ENCODE measurements at places on chromosomes 6 and 20.

DNA sequence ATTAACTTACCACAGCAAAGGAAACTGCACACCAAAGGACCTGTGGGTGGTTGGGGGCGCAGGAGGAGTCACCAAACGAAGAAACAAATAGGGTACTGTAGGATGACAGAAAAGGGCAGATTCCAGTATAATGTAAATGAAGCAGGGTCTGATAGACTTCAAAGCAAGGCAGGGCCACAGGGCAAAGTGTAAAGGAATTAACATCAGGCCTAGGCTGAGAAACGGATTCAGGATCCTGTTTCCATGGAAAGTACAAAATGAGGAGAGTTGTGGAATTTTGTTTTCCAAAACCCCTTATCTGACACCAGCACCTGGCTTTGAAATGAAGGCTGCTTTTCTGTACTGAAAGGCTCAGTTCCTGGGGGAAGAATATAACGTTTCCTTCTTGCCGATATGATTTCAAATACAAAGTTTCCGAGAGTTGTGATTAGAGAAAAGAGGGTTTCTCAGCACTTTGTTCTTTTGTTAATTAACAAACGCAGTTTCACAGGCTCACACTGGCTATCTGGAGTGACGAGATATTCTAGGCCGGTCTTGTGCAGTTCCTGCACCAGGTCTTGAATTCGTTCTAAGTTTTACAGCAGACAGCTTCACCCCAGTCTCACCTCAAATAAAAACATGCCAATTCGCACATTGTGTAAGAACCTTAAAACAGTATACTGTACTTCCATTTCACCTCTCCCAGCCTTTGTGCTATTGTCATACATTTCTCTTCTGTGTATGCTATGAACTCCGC is 5.8 kb downstream of the DEFB123 start:
- no peak for DNase-seq

DNA sequence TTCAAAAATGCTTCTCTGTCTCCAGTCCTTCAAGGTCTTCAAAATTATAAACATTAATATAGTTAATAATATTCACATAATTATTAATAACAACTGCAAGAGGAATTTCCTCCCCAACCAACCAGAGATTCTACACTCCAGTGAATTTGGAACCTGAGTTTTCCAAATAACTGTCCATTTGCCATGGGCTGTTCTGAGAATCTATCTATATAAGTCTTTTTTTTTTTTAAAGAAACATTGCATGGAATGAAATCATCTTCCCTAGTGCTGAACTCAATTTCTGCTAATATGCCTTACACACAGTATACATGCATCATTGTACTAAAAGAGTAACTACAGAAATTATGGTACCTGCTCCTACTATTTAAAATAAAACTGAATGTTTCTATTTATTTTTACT is 113.9 kb downstream of the SLC22A3 start:
- DNase-seq = no peak

DNA sequence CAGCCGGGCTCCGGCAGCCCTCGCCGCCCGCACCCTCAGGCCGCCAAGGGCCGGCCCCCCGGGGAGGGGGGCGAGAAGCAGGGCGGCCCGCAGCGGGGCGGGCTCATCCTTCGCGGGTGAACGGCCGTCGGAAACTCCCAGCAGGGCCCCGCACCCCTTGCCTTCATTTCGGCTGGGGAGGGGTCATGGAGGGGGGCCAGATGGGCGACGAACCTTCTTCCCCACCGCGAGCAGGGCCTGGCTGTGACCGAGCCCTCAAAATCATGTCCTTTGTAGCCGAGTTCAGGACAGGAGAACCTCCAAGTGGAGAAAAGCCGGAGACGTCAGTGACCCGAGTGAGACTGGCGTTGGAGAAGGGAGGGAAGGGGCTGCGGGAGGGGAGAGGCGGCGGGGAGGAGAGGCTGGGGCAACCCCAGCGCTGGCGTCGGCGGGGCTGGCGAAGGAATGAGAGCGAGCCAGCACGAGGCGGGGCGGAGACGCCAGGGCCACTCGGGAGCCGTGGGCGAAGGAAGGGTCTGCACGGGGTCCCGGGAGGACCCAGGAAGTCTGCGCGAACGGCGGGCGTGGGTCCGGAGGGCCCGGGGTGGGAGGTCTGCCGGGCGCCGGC is 571 bp upstream of the FOXC1 start:
- DNase-seq = no peak

DNA sequence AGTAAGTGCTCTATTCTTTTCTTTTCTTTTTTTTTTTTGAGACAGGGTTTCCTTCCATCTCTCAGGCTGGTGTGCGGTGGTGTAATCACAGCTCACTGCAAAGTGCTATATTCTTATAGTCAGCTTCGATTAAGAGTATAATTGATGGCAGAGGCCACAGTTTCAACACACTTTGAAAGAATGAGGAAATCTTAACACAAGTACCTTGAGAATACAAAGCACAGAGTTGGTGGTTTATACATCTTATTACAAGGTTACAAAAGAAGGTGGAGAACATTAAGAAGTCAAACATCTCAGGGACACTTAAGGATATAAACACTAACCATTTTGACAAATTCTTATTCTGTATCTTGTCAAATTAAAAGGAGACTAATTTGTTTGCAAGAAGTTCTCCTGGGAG is 180.5 kb downstream of the SOD2 start:
- DNase-seq = no peak

DNA sequence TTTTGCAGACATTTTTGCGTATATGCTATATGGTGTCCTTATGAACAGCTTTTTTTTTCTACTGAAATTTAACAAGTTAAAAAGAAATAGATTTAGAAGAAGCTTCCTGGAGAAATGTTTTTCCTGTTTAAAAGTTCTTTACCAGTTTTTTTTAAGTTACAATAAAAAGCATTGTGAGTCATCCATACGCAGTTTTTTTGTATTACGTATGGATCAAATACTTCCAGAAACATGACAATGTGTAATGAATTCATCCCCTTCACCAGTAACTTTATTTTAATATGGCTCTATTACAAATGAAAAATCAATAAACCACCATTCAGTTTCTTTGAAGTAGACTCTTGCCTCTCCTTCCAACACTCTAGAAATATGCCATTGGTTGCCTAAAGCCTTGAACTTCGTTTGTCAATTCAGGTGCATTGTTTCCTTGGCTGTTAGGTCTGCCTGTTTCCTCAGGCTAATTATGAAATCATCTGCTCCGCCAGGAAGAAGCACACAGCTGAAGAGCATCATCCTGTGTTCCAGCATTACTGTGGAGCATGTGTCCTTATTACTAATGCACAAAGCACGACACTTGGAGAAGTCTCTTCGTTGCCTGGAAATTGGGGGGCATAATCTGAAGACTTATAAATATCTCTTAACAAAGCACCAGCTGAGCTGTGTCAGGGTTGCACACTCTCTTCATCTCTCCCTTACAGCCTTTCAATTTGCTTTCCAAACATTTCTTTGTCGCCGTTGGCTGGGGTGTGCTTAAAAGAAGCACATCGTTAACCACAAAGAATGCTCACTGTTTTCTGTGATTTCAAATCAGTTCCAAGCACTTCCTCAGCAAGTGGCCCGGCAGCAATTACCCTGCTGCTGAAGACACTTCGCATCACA is 9.6 kb downstream of the MOXD1 start:
- no peak for DNase-seq

GRCh38 chr20:31652917-31653396 is 15.2 kb downstream of the COX4I2 start:
- DNase-seq = no peak

GRCh38 chr20:37315452-37316110 is 26.1 kb downstream of the MANBAL start:
- DNase-seq = no peak

GRCh38 chr20:38997622-38998021 is 35.5 kb downstream of the DHX35 start:
- no peak for DNase-seq

DNA sequence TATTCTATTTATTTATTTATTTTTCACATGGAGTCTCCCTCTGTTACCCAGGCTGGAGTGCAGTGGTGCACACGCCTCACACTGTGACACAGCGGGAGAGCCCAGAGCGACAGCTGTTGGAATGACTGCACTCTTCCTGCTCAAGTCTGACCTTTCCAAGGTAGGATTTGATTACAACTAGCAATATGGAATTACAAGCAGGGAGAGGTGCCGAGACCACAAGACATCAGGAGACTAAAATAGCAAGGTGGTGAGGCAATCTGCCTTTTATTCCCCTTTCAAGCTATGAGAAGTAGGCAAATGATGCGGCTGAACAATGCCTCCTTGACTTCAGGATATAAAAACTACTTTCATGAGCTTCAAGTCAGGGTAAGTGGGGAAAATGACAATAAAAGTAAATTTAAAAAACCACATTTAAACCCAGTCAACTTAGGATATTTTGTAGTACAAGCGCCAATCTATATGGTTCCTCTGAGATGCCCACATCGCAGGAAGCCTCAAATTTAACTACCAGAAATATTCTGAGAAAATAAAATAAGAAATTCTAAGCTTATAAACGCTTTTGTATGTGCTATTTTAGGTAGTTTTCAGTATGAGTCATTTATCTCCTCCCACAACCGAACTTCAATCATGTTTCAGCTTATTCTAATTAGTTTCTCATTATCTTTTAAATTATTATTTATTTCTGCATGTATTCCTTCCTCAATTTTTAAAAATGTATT is 146.9 kb upstream of the SGK1 start:
- no peak for DNase-seq

DNA sequence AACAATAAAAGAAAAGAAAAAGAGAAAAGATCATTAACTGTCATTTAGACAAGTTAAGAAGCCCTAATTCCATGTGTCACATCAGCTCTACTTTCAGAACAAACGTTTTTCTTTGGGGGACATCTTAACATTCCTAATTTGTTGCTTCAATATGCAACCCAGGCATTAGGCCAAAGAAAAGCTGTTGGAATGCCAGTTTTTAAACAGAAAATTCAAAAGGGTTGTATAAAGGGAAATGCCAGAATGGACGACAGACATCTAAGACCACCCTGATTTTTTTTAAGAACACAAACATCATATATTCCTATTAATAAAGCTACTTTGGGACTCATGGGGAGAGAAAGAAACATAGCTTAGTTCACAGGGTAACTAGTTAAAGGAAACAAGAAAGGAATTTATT is 315.0 kb downstream of the GMDS start:
- DNase-seq = no peak

DNA sequence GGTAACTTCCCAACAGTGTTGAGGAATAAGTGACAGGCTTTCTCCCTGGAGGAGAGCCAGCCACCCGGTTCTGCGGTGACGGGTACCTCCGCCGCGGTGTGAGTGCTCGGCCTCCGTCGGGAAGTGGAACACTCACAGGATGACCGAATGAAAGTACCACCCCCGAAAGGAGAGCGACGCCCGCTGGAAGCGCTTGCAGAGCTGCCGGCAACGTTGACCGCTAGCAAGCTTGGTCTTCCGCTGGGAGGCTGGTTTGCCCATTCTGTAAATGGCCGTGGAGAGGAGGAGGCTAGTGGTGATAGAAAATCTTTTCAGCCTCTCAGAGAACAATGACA is 614 bp upstream of the TMEM242 start:
- DNase-seq = peak; percentile 72

GRCh38 chr6:34190504-34191122 is 44.7 kb upstream of the GRM4 start:
- DNase-seq = no peak

DNA sequence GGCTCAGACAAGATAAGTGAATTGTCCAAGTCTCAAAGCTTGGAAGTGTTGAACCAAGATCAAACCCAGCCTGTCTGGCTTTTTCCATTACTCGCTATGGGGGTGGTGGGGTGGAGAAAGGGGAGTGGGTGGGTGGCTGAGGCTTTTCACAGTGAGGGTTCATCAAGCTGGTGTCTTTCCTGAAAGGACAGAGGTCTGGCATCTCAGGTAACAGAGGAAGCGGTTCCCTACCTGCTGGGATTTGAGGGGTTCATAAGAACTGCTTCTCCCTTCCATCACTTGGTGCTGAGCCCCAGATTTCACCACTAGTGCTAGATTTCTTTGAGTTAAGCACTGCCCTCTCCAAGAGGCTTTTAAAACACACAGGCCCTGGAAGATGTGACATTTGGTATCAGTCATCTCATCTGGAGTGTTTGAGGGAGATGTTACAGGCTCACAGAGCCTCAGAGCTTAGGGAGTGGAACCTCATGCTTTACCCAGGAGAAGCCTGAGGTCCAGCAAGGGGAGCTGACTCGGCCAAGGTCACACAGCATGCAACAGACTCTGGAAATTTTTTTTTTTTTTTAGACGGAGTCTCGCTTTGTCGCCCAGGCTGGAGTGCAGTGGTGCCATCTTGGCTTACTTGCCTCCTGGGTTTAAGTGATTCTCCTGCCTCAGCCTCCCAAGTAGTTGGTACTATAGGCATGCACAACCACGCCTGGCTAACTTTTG is 6.0 kb upstream of the VEGFA start:
- no peak for DNase-seq

- DNase-seq = no peak
Measured at GRCh38 chr6:108627692-108628550, 67.2 kb downstream of the FOXO3 start.

DNA sequence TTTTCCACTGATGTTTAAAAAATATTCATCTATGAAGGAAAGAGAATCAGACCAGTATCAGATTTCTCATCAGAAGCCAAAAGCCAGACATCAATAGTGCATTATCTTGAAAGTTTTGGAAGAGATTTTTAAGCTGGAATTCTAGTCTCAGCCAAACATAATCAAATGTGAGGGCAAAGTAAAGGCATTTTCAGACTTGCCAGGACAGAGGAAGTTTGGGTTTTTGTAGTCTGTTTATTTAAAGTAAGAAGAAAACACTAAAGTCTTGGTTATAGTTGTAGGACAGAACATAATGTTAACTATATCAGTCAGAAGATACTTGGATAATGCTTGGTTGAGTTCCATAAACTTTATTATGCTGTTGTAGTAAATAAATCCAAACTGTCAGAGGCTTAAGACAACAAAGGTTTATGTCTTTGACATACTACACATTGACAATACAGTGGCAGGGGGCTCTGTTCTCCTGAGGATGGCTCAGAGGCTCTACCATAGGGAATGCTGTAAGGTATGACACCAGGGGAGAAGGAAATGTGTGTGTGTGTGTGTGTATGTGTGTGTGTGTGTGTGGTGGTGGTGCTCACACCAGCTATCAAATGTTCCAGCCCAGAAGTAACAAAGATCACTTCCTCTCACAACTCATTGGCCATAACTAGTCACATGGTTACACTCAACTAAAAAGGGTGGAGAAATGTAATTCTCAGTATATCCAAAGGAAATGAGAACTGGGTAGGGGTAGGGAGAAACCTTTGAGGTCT is 26.7 kb upstream of the YWHAB start:
- no peak for DNase-seq

DNA sequence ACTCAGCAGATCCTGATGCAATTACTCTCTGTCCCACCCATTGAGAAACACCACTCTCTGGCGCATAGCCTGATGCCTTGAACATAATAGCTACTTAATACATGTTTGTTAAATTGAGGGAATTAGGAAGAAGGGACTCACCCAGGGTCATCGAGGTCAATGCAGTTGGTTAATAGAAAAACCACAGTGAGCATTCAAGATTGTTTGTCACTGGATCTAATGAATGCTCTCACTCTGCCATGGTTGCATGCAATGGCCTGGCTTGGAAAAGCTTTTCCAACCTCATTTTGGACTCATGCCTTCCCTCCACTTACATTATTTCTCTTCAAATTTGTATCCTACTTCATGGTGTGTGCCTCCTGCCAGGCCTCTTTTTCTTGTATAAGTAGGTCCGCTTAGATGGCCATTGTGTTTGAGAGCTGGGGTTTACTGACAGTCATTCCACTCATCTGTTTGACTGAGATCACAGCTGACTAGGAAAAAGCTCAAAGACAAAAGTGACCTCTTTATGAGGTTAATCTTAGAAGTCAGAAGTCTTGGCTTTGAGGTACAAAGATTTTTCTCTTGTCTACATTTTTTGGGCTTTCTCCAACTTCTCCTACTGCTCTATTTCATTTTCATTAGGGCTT is 154.8 kb upstream of the RAB32 start:
- DNase-seq = no peak

- DNase-seq = no peak
Measured at GRCh38 chr6:34585512-34586061, 29.5 kb upstream of the SPDEF start.
